Activated CD4-positive, alpha-beta T cell treated with anti-CD3 and anti-CD28 coated beads, Interleukin-2, amount 10 ng/mL, durations not matched to agents 7 days and 5 days (primary cell): ENCODE measurements at places on chromosomes 4 and X. TPM values are rescaled to one million over a fixed set of nuclear protein-coding genes. Genes with fewer than 3 reads are reported as not detected.
A peak's percentile ranks its signal among the peaks of the same experiment; 100 is the strongest.

GRCh38 chr4:107712236-107712635 is 7.8 kb downstream of the PAPSS1 start:
- H3K4me1 ChIP-seq, result peaks cover 1% of the 10 kb centered on the region
- no peak for DNase-seq
- no peaks in the 10 kb centered on the region for H3K27me3 ChIP-seq
- no peak overlapping the region for H3K4me3 ChIP-seq
- no peak overlapping the region for H3K27ac ChIP-seq
- peaks cover 9% of the 10 kb centered on the region for H3K36me3 ChIP-seq

GRCh38 chr4:146176891-146177290 is 1.4 kb downstream of the LSM6 start:
- peak overlapping the region; percentile 83 for H3K4me3 ChIP-seq
- H3K36me3 ChIP-seq, result peaks cover 12% of the 10 kb centered on the region
- no peak for DNase-seq
- H3K27me3 ChIP-seq, result no peaks in the 10 kb centered on the region
- peak overlapping the region; percentile 94 for H3K27ac ChIP-seq
- peaks cover 40% of the 10 kb centered on the region for H3K4me1 ChIP-seq

GRCh38 chrX:24025741-24026403 is 1.1 kb downstream of the KLHL15 start:
- H3K36me3 ChIP-seq, result peaks cover 8% of the 10 kb centered on the region
- H3K27me3 ChIP-seq, result peaks cover 4% of the 10 kb centered on the region
- DNase-seq, result no peak
- peak overlapping the region; percentile 89 for H3K27ac ChIP-seq
- peak overlapping the region; percentile 76 for H3K4me3 ChIP-seq
- H3K4me1 ChIP-seq, result peaks cover 23% of the 10 kb centered on the region

DNA sequence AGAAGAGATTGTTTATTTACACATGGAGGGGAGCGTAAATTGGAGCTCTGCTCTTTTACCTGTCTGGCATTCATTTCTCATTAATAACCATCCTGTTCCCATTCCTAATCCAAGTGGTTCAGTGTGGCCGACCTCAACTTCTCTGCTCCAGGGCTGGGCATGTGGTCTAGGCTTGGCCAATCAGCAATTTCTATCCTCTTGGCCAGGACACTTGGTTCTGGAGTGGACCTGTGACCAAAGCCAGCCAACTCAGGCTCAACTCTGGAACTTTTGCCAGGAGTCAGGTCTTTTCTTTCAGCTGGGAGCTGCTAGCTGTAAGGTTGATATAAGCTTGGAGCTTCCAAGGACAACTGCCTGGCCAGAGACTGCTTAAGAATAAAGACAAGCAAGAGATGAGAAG is 15.6 kb upstream of the RASL11B start:
- H3K4me3 ChIP-seq, result no peak overlapping the region
- H3K36me3 ChIP-seq, result no peaks in the 10 kb centered on the region
- no peak overlapping the region for H3K27ac ChIP-seq
- H3K27me3 ChIP-seq, result no peaks in the 10 kb centered on the region
- H3K4me1 ChIP-seq, result peaks cover 3% of the 10 kb centered on the region

Gene GABRE
- total RNA-seq, result not detected

Gene FHL1
- total RNA-seq, result 16.7 TPM

DNA sequence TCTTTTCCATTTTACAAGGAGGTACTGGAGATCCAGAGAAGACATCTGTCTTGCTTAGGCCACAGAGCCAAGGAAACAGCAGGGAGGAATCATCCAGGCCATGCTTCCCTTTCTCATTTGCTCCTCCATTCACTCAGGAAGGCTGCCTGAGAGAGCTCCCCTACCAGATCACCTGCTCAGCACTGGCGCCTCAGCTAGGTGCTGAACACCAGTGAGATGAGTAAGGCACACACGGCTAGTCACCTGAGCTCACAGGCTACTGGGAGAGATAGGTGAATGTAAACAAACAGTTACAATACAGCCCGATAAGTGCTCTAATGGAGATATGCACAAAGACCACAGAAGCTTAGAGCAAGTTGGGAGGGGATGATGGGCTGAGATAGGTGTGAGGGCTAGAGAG is 149.8 kb upstream of the ARHGEF9 start:
- no peak overlapping the region for H3K4me3 ChIP-seq
- no peaks in the 10 kb centered on the region for H3K27me3 ChIP-seq
- no peak overlapping the region for H3K27ac ChIP-seq
- no peak for DNase-seq

GRCh38 chr4:146023334-146023967 is 84.8 kb upstream of the ZNF827 start:
- peaks cover 8% of the 10 kb centered on the region for H3K27me3 ChIP-seq
- H3K4me1 ChIP-seq, result peaks cover 8% of the 10 kb centered on the region
- DNase-seq, result no peak

DNA sequence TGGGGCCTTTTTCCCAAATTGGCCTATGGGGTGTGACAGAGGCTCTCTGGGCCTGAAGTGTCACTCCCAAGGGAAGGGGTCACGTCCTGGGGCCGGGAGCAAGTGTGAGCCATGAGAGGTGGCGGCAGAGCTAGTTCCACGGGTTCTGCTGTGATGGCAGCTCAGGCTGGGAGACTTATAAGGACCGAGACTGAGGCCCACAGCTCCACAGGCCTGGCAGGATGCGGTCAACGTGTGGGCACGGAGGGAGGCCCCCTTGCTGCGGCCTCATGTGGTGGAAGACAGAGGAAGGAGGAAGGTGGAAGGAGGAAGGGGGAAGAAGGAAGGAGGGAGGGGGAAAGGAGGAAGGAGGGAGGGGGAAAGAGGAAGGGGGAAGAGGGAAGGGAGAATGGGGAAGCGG is 7.2 kb upstream of the CPLX1 start:
- H3K27ac ChIP-seq, result peak overlapping the region; percentile 25
- H3K27me3 ChIP-seq, result peaks cover 8% of the 10 kb centered on the region
- peaks cover 4% of the 10 kb centered on the region for H3K4me1 ChIP-seq
- DNase-seq, result no peak
- no peak overlapping the region for H3K4me3 ChIP-seq
- peaks cover 2% of the 10 kb centered on the region for H3K36me3 ChIP-seq

- no peak overlapping the region for H3K4me3 ChIP-seq
- no peaks in the 10 kb centered on the region for H3K4me1 ChIP-seq
- no peaks in the 10 kb centered on the region for H3K36me3 ChIP-seq
- H3K27ac ChIP-seq, result no peak overlapping the region
- no peak for DNase-seq
- no peaks in the 10 kb centered on the region for H3K27me3 ChIP-seq
Observed at GRCh38 chrX:138011468-138011867, 445.5 kb downstream of the ZIC3 start.

Gene SEC24B
- 31.3 TPM for total RNA-seq

DNA sequence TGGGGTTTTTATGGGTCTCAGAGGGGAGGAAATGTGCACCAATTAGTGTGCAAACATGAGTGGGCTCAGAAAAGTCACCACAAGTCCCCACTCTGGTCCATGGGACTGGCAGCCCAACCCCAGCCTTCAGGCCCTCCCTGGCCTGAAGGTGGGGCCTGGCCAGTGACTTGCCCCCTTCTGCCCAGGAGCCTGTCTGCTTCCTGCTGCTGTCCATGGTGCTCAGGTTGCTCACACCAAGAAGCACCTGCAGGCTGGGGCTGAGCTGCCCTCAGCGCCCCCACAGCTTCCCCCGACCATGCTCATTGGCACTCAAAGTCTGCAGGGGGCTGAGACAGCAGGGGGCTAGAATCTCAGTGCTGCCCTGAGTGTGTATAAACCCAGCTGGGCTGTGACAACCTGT is 30.6 kb upstream of the GC start:
- no peaks in the 10 kb centered on the region for H3K36me3 ChIP-seq
- H3K27ac ChIP-seq, result no peak overlapping the region
- H3K4me1 ChIP-seq, result no peaks in the 10 kb centered on the region

- no peaks in the 10 kb centered on the region for H3K36me3 ChIP-seq
- no peak overlapping the region for H3K4me3 ChIP-seq
- H3K27me3 ChIP-seq, result no peaks in the 10 kb centered on the region
- H3K4me1 ChIP-seq, result no peaks in the 10 kb centered on the region
Observed at GRCh38 chrX:20685652-20686051, 418.9 kb upstream of the RPS6KA3 start.

DNA sequence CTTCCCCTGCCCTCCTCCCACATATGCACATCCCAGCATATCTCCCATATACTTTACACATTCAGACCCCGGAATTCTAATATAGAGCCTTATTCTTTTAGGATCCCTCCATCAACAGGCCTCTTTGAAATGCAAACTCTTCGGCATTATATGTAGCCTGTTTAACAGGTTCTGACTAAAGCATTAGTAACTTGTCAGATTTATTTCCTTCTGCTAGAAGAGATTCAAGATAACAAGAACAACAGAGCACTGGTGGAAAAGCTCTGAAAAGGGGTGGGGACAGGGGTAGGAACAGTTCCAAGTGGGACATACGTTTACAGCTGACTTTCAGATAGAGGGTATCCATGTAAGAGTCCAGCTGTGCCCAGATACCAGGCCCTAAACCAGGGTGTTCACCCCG is 31.7 kb upstream of the PRPS1 start:
- peaks cover 2% of the 10 kb centered on the region for H3K27me3 ChIP-seq
- no peaks in the 10 kb centered on the region for H3K36me3 ChIP-seq
- DNase-seq, result no peak
- H3K27ac ChIP-seq, result no peak overlapping the region
- H3K4me3 ChIP-seq, result no peak overlapping the region

Gene VEGFC
- not detected for total RNA-seq

Gene TENM3
- not detected for total RNA-seq

Gene XK
- total RNA-seq, result 0.04 TPM

GRCh38 chrX:24874604-24875247 is 141.0 kb downstream of the ARX start:
- H3K4me1 ChIP-seq, result no peaks in the 10 kb centered on the region
- no peaks in the 10 kb centered on the region for H3K27me3 ChIP-seq
- H3K4me3 ChIP-seq, result no peak overlapping the region
- no peak overlapping the region for H3K27ac ChIP-seq
- DNase-seq, result no peak
- H3K36me3 ChIP-seq, result no peaks in the 10 kb centered on the region

GRCh38 chrX:108347800-108348199 is 90.4 kb downstream of the COL4A6 start:
- H3K36me3 ChIP-seq, result no peaks in the 10 kb centered on the region

GRCh38 chr4:4514786-4515185 is 27.1 kb downstream of the STX18 start:
- H3K4me3 ChIP-seq, result no peak overlapping the region
- no peak for DNase-seq
- H3K4me1 ChIP-seq, result peaks cover 10% of the 10 kb centered on the region

- H3K36me3 ChIP-seq, result no peaks in the 10 kb centered on the region
- no peak overlapping the region for H3K4me3 ChIP-seq
- DNase-seq, result no peak
- peaks cover 2% of the 10 kb centered on the region for H3K4me1 ChIP-seq
- H3K27ac ChIP-seq, result no peak overlapping the region
Observed at GRCh38 chrX:6732101-6732500, 197.2 kb upstream of the VCX3A start.

DNA sequence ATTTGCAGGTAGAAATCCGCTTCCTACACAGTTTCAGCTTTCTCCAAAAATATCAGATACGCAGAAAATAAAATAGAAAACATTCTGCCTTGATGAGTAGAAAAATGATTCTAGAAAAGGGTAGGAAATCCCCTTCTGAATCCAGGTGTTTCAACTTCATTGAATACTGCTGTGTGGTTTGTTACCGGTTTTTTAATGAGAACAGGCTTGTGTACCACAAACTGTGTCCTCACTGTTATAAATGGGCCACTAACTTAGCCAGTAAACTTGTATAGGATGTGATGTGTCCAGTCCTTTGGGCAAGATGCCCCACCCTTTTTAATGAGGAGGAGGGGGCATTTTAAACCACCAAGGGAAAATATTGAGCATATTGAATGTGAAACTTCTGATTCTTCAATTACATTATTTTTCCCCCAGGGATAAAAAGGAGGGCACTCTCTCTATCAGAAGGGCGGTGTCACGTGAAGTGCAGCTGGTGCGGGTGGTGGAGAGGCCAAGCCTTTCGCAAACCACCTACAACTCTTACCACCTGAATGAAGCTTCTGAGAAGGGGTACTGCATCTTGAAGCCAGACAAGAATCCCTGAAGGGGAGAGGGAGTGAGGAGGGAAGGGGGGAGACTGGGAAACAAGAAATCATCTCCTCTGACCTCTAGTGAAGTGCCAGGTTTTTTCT is 4.5 kb downstream of the CXXC4 start:
- peaks cover 11% of the 10 kb centered on the region for H3K4me1 ChIP-seq
- DNase-seq, result no peak
- no peaks in the 10 kb centered on the region for H3K36me3 ChIP-seq
- H3K27me3 ChIP-seq, result peaks cover 59% of the 10 kb centered on the region
- no peak overlapping the region for H3K27ac ChIP-seq

DNA sequence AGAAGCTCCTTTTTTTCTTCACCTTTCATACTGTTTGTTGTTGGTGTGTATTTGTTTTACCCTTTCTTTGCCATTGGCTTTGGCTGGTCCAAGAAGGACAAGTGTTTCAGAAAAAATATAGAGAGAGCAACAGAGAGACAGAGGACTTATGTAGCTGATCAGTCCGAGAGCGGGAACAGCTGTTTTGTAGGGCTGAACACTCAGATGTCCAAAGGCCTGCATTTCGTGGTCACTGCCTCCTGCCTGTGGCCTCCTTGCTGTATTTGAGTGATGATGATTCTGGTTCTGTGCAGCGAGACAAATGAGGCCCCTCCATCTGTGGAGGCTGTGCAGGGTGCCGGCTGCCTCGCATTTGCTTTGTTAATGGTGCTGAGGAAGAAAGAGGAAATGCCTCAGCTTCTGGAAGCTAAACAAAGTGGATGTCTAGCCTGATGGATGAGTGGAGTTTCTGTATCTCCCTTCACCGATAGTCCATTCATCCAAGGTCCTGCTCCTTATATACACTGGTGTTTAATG is 19.8 kb upstream of the STOX2 start:
- no peak overlapping the region for H3K27ac ChIP-seq
- no peaks in the 10 kb centered on the region for H3K4me1 ChIP-seq
- no peaks in the 10 kb centered on the region for H3K36me3 ChIP-seq

Gene REELD1
- 0.20 TPM for total RNA-seq

- DNase-seq, result no peak
- H3K4me3 ChIP-seq, result no peak overlapping the region
- no peaks in the 10 kb centered on the region for H3K36me3 ChIP-seq
- no peak overlapping the region for H3K27ac ChIP-seq
- H3K4me1 ChIP-seq, result no peaks in the 10 kb centered on the region
Observed at GRCh38 chrX:39377773-39378172, 576.5 kb downstream of the MID1IP1 start.

DNA sequence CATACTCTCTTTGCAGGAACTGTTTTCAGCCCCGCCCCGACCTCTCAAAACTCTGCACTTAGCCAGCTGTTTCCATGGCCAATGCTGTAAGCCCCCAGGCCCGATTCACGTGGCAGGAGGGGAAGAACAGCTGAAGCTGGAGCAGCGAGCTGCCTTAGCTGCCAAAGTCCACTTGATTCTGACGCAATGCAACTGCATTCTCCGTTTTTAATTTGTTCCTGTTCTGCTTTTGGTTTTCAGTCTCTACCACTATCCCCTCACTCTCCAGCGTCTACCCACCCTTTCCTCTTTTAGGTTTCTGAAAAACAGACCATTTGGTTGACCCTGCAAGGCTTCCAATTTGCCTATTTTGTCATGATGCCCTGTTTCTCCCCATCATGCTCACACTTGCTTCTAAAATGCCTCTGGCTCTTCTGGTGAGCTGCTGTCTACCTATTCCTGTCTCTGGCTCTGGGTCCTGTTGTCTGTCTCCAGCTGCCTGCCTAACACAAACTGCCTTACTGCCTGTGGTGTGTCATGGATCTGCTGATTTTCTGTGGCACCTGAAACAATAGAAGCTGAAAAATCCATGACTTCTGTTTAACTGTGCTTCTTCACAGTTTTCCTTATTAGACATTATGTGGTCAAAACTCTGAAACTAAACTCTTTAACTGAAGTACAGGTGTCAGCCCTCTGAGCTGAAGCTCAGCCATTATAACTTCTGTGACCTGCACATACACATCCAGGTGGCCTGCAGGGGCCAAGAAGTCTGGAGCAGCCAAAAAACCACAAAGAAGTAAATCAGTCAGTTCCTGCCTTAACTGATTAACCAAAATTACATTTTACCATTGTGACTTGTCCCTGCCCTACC is 160.5 kb upstream of the AGTR2 start:
- H3K27me3 ChIP-seq, result no peaks in the 10 kb centered on the region
- H3K36me3 ChIP-seq, result no peaks in the 10 kb centered on the region
- no peak overlapping the region for H3K4me3 ChIP-seq
- H3K4me1 ChIP-seq, result no peaks in the 10 kb centered on the region
